WTC11 (cell line): ENCODE measurements at places on chromosomes 7 and 10.

GRCh38 chr7:127581716-127582115 lies 3.7 kb downstream of the GCC1 start:
- H3K27ac ChIP-seq, result no peak overlapping the region
- peaks cover 19% of the 10 kb centered on the region for H3K36me3 ChIP-seq
- H3K4me1 ChIP-seq, result peaks cover 21% of the 10 kb centered on the region
- H3K4me3 ChIP-seq, result no peak overlapping the region
- DNase-seq, result no peak

DNA sequence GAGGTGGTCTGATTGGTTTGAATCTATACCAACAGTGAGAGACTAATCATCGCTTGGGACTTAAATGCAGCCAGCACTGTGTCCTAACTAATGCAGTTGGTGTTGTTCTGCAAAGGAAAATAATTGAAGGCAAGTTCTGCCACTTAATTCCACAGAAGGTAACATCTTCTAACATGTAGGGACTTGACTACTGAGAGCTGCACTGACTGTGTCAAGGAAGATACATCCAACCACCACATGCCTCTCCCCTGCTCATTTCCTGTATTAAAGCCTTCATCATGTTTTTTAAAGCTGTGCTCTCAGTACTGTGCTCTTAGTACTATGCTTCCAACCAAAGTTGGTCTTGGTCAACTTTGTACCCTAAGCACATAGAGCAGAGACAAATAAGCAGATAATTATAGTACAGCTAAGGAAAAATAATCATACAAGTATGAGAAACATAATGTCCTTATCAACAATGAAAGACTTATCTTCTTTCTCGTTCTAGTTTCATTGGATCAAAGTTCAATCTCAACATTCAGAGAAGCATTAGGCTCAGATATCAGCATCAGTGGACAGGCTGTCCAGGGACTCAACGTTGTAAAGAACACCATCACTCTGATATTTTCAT lies 2.8 kb upstream of the CYP3A4 start:
- no peak overlapping the region for H3K4me3 ChIP-seq
- H3K4me1 ChIP-seq, result peaks cover 8% of the 10 kb centered on the region; the same call in 1 of the 2 replicates
- peaks cover 7% of the 10 kb centered on the region for H3K27me3 ChIP-seq
- no peak overlapping the region for H3K27ac ChIP-seq
- no peaks in the 10 kb centered on the region for H3K36me3 ChIP-seq
- no peak for DNase-seq

- DNase-seq, result no peak
- no peak overlapping the region for H3K27ac ChIP-seq
- H3K36me3 ChIP-seq, result peaks cover 9% of the 10 kb centered on the region; the same call in 1 of the 2 replicates
- H3K27me3 ChIP-seq, result no peaks in the 10 kb centered on the region
These were observed 13.4 kb downstream of the DPCD start for GRCh38 chr10:101601541-101601940.

DNA sequence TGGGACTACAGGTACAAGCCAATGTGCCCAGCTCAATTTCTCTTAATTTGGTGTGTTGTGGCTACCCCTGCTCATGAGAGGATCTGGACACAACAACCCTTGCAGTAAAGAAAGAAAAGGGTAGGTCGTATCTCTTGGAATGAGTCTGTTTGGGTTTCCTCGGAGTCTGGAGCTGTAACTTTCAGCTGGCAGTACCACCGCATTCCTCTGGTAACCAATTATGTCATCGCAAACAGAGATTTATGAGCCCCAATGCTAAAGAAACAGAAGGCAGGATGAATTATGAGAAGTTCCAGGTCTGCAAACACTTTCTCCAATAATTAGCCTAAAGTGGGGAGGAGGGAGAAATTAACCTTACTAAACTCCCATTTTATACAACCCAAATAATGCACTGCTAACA lies 186.6 kb upstream of the NRP1 start:
- H3K36me3 ChIP-seq, result peaks cover 2% of the 10 kb centered on the region; the same call in 1 of the 2 replicates
- no peak overlapping the region for H3K4me3 ChIP-seq
- H3K27me3 ChIP-seq, result peaks cover 10% of the 10 kb centered on the region; the same call in 1 of the 2 replicates
- peaks cover 64% of the 10 kb centered on the region for H3K4me1 ChIP-seq
- H3K27ac ChIP-seq, result no peak overlapping the region

DNA sequence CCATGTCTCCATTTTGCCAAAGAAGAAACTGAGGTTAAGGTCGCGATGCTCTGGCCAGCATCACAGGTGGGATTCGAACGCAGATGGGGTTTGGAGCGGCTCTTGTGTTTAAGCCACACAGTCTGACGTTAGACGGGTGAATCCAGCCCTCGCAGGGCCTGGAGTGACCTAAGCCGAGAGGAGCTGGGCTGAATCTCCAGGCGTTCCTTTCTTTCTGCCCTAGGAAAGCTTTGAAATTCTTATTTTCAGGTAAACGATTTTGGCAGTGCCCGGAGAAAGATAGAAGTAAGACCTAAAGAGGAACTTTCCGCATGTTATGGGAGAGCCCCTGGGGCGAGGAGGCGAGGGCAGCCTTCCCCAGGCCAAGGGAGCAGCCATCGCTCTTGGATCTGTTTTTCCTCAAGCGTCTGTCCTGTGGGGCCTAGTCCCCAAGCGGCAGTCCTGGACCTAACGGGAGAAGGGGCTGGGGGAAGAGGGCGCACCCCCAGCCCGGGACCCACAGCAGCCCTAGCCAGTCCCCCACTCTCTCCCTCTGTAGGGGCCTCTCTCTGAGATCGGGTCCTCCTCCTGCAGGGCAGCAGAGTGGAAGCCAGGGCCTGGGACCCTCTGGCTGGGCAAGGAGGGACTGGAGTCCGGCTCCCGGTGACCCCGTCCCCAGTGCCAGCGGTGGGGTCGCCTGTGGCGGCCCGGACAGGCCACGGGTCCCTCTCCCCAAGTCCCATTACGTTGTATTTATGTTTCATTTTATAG lies 8.9 kb upstream of the LBX1 start:
- no peak for DNase-seq
- no peak overlapping the region for H3K4me3 ChIP-seq
- no peak overlapping the region for H3K27ac ChIP-seq
- no peaks in the 10 kb centered on the region for H3K36me3 ChIP-seq
- peaks cover 25% of the 10 kb centered on the region for H3K4me1 ChIP-seq
- peaks cover 91% of the 10 kb centered on the region for H3K27me3 ChIP-seq
